GM12864 (cell line): ENCODE measurements at places on chromosomes 1 and 21.

DNA sequence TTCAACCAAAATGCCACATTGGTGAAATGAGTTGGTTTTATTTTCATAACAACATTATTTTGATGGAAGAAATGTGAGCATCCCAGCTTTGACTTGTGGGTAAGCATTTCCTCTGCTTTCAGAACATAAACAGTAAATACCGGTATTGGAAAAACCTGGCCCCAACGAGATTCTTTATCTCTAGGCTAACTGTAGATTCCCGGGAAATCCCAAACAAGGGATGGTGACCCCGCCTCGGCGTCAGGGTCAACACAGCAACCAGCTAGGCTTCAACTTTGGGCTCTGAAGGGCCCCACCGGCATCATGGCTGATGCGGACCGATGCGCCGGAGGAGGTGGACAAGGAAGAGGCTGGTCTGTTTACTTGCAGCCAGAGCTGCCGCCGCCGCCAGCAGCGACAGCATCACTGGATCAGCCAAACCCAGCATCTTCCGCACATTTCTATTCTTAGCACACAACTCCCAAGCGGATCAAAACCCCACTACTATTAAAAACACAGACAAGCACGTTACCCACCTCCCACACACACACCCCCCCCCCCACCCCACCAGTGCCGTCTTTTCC lies 1.1 kb downstream of the AKT3 start:
- no peak for DNase-seq

DNA sequence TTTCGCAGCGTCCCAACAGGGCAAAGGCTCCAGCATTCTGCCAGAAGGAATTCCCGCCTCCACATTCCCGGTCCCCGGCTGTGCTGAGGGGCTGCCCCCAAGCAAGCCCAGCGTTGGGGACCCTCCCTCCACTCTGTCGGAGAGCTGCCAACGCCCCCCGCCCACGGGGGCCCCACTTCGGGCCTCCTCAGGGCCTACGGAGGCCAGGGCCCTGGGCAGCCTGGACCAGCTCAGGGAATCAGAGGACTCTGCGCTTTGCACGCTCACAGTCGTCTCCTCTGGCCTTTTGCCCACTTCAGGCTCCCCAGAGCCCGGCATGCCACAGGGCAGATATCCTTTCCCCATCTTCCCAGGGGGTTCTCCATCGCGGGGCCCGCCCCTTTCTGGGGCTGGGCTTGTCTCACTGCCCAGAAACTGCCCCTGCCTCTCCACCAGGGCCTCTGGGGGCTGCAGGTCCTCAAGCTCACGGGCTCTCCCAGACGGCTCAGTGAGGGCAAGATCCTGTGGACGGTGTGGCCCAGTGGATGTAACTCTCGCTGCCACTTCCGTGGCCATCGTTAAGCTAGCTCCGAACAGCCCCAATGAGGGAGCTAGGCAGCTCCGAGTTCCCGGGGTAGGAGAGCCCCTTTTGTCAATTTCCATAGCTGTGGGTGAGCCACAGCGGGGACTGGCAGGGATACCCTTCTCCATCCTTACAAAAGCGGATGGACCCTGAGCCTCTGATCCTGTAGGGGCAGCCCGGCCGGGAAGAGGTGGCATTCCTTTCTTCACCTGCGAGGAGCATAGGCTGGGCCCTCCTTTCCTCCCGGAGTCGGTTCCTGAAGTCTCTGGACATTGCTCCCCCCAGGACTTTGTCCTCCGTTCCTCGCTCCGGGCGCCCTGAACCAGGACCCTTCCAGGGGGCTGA lies 2.8 kb downstream of the ITPKB start:
- DNase-seq, result no peak

GRCh38 chr21:22351076-22351475 lies 1352.9 kb downstream of the NCAM2 start:
- no peak for DNase-seq

DNA sequence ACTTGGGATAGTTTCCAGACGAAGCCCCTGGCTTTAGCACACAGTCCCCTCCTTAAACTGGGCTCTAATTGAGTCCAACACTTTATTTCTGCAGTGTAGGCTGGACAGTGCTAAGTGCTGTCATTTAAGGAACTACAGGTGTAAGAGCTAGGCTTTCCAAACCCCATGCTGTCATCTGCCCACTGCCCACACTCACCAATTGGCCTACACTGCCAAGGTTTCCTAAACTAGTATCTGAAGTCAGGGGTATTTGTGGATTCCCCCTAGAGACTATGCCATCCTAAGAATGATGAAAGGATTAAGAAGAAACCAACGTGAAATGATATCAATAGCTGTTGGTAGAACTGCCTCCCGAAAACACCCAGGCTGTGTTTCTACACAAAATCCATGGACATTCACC lies 160.9 kb downstream of the TBX15 start:
- no peak for DNase-seq

- DNase-seq, result no peak
These were observed 12.5 kb downstream of the MECR start for GRCh38 chr1:29218223-29218622.

- DNase-seq, result no peak
These were observed 202.4 kb upstream of the L1TD1 start for GRCh38 chr1:61992257-61992656.

DNA sequence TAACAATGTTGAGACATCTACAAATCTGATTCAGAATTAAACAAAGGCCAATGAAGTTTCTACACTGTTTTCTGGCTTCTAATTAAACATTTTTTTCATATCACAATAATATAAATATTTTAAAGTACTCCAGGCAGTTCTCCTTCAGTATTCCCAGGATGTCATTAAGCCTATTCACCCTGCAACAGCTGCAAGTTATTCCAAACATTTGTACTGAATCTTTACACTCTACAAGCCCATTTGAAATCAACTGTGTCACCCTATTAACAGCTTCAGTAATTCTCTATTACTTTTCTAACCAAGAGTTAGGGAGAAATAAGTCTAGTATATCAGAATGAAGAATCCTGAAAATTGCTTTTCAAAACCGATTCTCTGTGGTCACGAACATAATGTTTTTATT lies 124.6 kb downstream of the OLFML2B start:
- no peak for DNase-seq

GRCh38 chr21:33206771-33207281 lies 22.9 kb upstream of the IFNAR2 start:
- DNase-seq, result no peak

- no peak for DNase-seq
These were observed 255.4 kb upstream of the PLXNA2 start for GRCh38 chr1:208499601-208500000.
